ENCODE measurements at places on chromosomes 2 and 18. TPM values are rescaled to one million over a fixed set of nuclear protein-coding genes. Genes with fewer than 3 reads are reported as not detected.
A peak's percentile ranks its signal among the peaks of the same experiment; 100 is the strongest.

DNA sequence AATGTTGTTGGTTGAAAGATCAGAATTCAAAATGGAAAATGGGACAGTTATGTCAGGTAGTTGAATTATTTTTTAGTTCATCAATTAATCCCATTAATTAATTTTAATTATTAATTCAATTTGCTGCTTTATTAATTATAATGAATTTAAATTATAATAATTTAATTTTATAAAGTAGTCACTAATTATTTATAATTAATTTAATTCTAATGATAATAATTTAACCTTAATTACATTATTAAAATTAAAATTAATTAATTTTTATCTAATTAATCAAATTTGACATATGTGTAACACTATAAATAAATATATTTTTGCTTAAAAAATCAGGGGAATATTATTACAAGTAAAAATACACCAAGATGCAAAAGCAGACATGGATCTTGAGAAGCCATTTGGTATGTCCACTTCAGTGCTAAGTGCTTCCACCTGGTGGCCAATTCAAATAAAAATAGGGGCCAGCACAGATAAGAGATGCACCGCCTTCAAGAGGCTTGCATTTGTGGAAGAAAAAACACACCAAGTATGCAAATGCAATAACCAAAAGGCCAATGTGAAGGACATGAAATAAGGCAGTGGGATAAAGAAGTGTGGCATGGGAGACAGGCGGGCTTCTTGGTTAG is 73.2 kb downstream of the MBP start:
- peaks cover 3% of the 10 kb centered on the region for H3K4me1 ChIP-seq
- no peak for DNase-seq
- no peaks in the 10 kb centered on the region for H3K27me3 ChIP-seq
- H3K27ac ChIP-seq: no peak overlapping the region

CXCR4 gene
- total RNA-seq: 15.5 TPM

GRCh38 chr2:19769513-19769912 is 132.3 kb downstream of the TTC32 start:
- no peaks in the 10 kb centered on the region for H3K36me3 ChIP-seq
- no peak overlapping the region for H3K27ac ChIP-seq
- H3K4me1 ChIP-seq: no peaks in the 10 kb centered on the region

GRCh38 chr2:238445409-238446190 is 18.9 kb downstream of the ASB1 start:
- DNase-seq: no peak
- no peaks in the 10 kb centered on the region for H3K4me1 ChIP-seq
- H3K27ac ChIP-seq: no peak overlapping the region
- no peak overlapping the region for H3K4me3 ChIP-seq

LCT gene
- not detected for total RNA-seq

DNA sequence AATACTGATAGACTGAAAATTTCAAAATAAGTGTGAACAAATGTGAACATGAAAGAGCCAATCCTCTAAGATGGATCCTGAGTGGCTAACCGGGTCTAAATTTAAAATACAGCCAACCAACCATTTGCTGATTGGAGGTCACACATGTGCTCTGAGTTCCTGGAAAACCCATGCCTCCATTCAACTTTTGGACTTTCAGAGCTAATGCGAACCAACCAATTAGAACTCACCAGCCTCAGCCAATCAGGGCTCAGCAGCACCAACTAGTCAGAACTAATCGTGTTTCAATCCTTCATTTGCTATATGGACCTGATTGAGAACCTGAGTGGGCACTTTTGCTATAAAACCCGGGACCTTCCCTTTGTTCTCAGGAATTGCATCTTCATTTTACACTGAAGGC is 111.5 kb downstream of the MEP1B start:
- H3K4me1 ChIP-seq: peaks cover 4% of the 10 kb centered on the region
- H3K27ac ChIP-seq: peak overlapping the region; percentile 91
- no peak overlapping the region for H3K4me3 ChIP-seq
- no peak for DNase-seq

DNA sequence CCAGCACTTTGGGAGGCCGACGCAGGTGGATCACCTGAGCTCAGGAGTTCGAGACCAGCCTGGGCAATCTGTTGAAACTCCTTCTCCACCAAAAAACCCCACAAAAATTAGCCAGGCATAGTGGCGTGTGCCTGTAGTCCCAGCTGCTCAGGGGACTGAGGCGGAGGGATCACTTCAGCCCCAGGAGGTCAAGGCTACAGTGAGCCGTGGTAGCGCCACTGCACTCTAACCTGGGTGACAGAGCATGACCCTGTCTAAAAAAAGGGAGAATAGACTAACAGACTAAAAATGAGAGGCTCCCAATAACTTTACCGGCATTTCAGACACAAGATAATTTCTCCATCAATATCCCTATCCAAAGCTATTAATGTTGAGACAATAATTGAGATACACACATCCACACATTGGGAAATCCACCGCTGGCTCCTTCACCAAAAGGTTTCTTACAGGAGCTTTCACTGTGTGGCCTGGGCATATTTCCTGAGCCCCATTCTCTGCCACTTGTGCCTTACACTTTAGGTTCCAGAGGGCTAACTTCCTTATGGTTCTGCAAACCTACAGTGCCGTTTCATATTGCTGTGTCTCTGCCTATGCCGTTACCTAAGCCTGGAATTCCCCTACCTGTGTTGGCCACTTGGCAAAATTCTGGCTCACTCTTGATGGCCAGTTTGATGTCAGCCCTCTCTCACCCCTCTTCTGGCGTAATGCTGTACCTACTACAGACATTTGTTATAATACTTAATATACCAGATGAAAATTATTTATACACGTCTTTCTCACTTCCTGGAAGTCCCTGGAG is 115.8 kb upstream of the ZFP36L2 start:
- H3K4me1 ChIP-seq: peaks cover 72% of the 10 kb centered on the region
- no peaks in the 10 kb centered on the region for H3K27me3 ChIP-seq
- H3K4me3 ChIP-seq: no peak overlapping the region
- peak overlapping the region; percentile 85 for H3K27ac ChIP-seq
- H3K36me3 ChIP-seq: no peaks in the 10 kb centered on the region

DNA sequence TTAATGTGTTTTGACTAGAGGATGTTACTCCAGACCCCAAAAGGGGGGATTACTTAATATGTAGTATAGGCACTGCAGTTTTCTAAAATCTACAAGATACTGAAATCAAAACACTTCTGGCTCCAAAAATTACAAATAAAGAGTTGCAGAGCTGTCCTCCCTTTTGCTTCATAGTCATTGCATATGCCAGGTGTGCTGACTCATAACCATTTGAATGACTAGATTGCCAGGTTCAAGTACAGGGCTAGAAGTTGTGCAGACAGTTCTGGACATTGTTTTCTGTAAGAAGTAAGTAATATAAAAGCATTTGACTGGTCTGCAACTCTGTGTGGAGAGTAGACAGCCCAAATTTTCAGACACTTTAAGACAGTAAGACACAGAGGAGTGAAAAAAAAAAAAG is 6.7 kb downstream of the CWC22 start:
- no peak overlapping the region for H3K4me3 ChIP-seq
- H3K36me3 ChIP-seq: no peaks in the 10 kb centered on the region

SPDYA gene
- 0.32 TPM for total RNA-seq

DNA sequence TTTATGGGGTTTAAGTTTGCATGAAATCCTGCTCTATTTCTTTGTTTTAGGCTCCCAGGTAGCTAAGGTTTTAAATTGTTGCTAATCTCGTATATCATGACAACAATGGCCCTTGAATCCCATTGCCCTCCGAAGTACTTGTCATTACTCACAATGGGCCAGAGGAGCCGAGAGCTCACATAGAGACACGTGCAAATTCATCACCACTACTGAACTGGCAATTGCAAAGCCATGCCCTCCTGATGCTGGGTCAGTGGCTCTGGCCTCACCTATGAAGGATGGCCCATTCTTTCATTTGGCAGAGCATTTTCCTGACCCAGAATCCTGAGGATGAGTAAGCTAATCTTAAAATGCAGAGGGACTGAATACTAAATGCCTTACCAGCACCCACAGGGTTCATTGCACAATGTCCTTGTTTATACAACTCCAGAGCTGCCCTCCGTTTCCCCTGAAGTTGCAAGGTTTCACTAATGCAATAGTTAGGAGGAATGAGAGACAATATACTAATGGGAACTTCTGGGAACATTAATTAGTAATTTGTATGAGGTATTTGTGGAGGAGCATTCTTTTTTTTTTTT is 71.6 kb upstream of the GAREM1 start:
- no peak overlapping the region for H3K4me3 ChIP-seq
- H3K4me1 ChIP-seq: no peaks in the 10 kb centered on the region
- H3K27ac ChIP-seq: no peak overlapping the region
- no peaks in the 10 kb centered on the region for H3K27me3 ChIP-seq
- no peaks in the 10 kb centered on the region for H3K36me3 ChIP-seq

GRCh38 chr18:67381608-67382150 is 134.8 kb downstream of the DSEL start:
- H3K4me1 ChIP-seq: no peaks in the 10 kb centered on the region
- DNase-seq: no peak
- no peak overlapping the region for H3K4me3 ChIP-seq
- no peak overlapping the region for H3K27ac ChIP-seq

- H3K36me3 ChIP-seq: no peaks in the 10 kb centered on the region
- H3K27ac ChIP-seq: peak overlapping the region; percentile 82
- peak overlapping the region; percentile 36 for H3K4me3 ChIP-seq
- H3K4me1 ChIP-seq: peaks cover 7% of the 10 kb centered on the region
Measured at GRCh38 chr2:3522961-3523421, 3.7 kb upstream of the ADI1 start.

AQP4 gene
- not detected for total RNA-seq

- H3K27ac ChIP-seq: no peak overlapping the region
- H3K4me3 ChIP-seq: no peak overlapping the region
- H3K36me3 ChIP-seq: peaks cover 6% of the 10 kb centered on the region
- no peaks in the 10 kb centered on the region for H3K27me3 ChIP-seq
- no peaks in the 10 kb centered on the region for H3K4me1 ChIP-seq
- DNase-seq: no peak
Measured at GRCh38 chr2:222603501-222603900, 52.4 kb downstream of the FARSB start.

- peak overlapping the region; percentile 5 for H3K4me3 ChIP-seq
- H3K27me3 ChIP-seq: no peaks in the 10 kb centered on the region
- H3K36me3 ChIP-seq: no peaks in the 10 kb centered on the region
- DNase-seq: no peak
- peaks cover 21% of the 10 kb centered on the region for H3K4me1 ChIP-seq
Measured at GRCh38 chr2:66507673-66508201, 72.8 kb downstream of the MEIS1 start.

BOK gene
- 35.4 TPM for total RNA-seq

- H3K27me3 ChIP-seq: no peaks in the 10 kb centered on the region
- no peak overlapping the region for H3K4me3 ChIP-seq
- no peaks in the 10 kb centered on the region for H3K36me3 ChIP-seq
- DNase-seq: no peak
- H3K27ac ChIP-seq: peak overlapping the region; percentile 85
Measured at GRCh38 chr2:216974321-216975302, 114.7 kb upstream of the TNP1 start.

DNA sequence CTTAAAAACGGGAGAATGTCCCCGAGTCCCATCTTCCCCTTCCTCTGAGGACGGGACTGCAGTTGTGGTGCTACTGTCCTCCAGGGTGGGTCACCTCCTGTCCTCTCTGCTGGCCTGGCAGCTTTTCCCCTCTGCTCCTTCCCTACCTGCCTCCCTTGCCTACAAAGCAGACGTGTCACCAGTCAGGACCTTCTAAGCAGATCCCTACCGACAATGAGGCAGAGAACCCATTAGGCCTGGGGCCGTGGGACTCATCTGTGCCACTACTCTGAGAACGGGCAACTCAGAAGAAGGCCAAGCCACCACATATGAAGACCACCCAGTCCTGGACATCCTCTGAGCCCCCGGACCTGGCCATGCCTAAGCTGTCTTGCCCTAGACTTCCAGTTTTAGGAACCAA is 103.0 kb upstream of the TEX51 start:
- no peaks in the 10 kb centered on the region for H3K4me1 ChIP-seq
- no peak overlapping the region for H3K27ac ChIP-seq
- no peak for DNase-seq
- no peaks in the 10 kb centered on the region for H3K27me3 ChIP-seq
- H3K4me3 ChIP-seq: no peak overlapping the region
- H3K36me3 ChIP-seq: no peaks in the 10 kb centered on the region

CHRND gene
- total RNA-seq: not detected

SOWAHC gene
- 20.8 TPM for total RNA-seq

CNRIP1 gene
- total RNA-seq: 37.7 TPM

DNA sequence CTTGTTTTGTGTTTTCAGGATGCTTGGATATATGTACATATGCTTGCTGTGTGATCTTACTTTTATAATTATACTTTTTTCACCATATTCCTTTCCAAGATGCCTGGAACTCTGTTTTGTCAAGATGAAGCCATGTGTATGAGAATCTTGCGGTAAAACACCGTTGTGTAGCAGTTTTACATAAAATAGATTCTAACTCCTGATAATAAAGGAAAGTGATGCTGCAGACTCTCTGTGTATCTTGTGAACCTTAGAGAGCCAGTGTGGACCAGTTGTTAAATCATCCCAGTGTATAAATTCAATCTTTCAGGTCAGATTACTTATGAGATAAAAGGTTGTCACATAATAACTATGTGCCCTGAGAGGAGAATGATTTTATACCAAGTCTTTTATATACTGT is 12.5 kb upstream of the ITGA4 start:
- H3K4me1 ChIP-seq: no peaks in the 10 kb centered on the region
- no peaks in the 10 kb centered on the region for H3K27me3 ChIP-seq
- H3K4me3 ChIP-seq: no peak overlapping the region
- no peak overlapping the region for H3K27ac ChIP-seq

PER2 gene
- 21.6 TPM for total RNA-seq

- no peaks in the 10 kb centered on the region for H3K4me1 ChIP-seq
- no peak overlapping the region for H3K4me3 ChIP-seq
- DNase-seq: no peak
- H3K27me3 ChIP-seq: no peaks in the 10 kb centered on the region
- H3K27ac ChIP-seq: no peak overlapping the region
- no peaks in the 10 kb centered on the region for H3K36me3 ChIP-seq
Measured at GRCh38 chr2:41496908-41497307, 550.9 kb upstream of the PKDCC start.

TEX44 gene
- not detected for total RNA-seq

DNA sequence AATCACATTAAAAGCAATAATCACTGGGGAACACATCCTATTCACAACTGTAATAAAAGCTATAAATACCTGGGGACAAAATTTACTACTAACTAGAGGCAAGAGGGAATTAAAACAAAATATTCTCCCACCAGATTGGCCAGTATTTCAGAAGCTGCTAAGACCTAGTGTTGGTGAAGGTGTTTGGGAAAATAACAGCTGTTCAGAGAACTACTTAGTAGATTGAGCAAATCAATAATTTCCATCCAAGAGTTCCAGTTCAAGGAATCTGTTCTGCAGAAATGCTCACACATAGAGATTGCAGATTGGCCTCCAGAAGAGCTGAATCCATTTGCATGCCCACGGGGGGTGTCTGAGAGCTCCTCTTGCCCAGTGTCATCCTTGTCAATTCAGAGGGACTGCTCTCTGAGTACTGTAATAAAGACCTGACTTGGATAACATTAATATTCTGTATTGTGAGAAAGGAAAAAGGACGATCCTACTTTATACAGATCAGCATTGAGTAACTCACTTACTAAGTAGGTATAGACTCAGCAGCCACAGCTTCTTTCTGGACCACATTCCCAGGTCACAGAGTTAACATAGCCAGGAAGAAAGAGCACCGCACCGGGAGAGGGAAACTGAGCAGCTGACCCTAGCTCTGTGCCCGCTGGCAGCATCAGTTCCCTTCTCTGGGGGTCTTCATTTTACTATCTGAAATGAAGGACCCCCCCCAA is 5.6 kb downstream of the TUBB6 start:
- H3K27ac ChIP-seq: peak overlapping the region; percentile 60
- no peaks in the 10 kb centered on the region for H3K27me3 ChIP-seq
- peaks cover 51% of the 10 kb centered on the region for H3K4me1 ChIP-seq
- no peak for DNase-seq

FAM117B gene
- 30.1 TPM for total RNA-seq

Measured in ascending aorta (tissue), 2 donors.